ENCODE measurements at places on chromosomes 3 and 15. TPM values are rescaled to one million over a fixed set of nuclear protein-coding genes. Genes with fewer than 3 reads are reported as not detected.

Gene SEMA3F
- total RNA-seq, result 0.17 TPM

Gene CPNE9
- total RNA-seq, result not detected

- no peak for DNase-seq
These were observed 523.9 kb upstream of the RGMA start for GRCh38 chr15:93612953-93613352.

GRCh38 chr3:48797626-48798025 lies 50.0 kb downstream of the PRKAR2A start:
- no peak for DNase-seq

- DNase-seq, result no peak
These were observed 274.6 kb downstream of the NTRK3 start for GRCh38 chr15:87981969-87982368.

- DNase-seq, result no peak
These were observed 31.7 kb downstream of the LSM3 start for GRCh38 chr3:14210290-14210688.

Data from LHCN-M2 (cell line).